ENCODE measurements at places on chromosomes 5 and 9. TPM values are rescaled to one million over a fixed set of nuclear protein-coding genes. Genes with fewer than 3 reads are reported as not detected.

DNA sequence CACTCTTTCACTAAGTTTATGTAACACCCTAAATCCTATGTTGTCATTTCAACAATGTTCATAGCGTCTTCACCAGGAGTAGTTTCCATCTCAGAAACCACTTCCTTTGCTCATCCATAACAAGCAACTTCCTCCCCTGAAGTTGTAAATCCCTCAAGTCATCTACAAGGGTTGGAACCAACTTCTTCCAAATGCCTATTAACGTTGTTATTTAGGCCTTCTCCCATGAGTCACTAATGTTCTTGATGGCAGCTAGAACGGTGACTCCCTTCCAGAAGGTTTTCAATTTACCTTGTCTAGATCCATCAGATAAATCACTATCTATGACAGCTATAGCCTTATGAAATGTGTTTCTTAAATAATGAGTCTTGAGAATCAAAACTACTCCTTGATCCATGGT, 73.3 kb upstream of the TARS1 start:
- H3K27me3 ChIP-seq, result no peaks in the 10 kb centered on the region
- no peak for DNase-seq
- H3K4me3 ChIP-seq, result no peak overlapping the region
- H3K36me3 ChIP-seq, result no peaks in the 10 kb centered on the region

- DNase-seq, result no peak
- H3K27ac ChIP-seq, result no peak overlapping the region
- no peaks in the 10 kb centered on the region for H3K4me1 ChIP-seq
- H3K27me3 ChIP-seq, result no peaks in the 10 kb centered on the region
- H3K36me3 ChIP-seq, result no peaks in the 10 kb centered on the region
- H3K4me3 ChIP-seq, result no peak overlapping the region
Measured at GRCh38 chr9:82757924-82758323, 305.0 kb downstream of the RASEF start.

ANKRD18B gene
- 21.6 TPM for total RNA-seq

ABLIM3 gene
- total RNA-seq, result 11.7 TPM

GRCh38 chr5:109003928-109004327, 256.2 kb downstream of the FER start:
- H3K4me1 ChIP-seq, result no peaks in the 10 kb centered on the region
- no peaks in the 10 kb centered on the region for H3K27me3 ChIP-seq
- H3K4me3 ChIP-seq, result no peak overlapping the region
- H3K36me3 ChIP-seq, result no peaks in the 10 kb centered on the region
- H3K27ac ChIP-seq, result no peak overlapping the region

DNA sequence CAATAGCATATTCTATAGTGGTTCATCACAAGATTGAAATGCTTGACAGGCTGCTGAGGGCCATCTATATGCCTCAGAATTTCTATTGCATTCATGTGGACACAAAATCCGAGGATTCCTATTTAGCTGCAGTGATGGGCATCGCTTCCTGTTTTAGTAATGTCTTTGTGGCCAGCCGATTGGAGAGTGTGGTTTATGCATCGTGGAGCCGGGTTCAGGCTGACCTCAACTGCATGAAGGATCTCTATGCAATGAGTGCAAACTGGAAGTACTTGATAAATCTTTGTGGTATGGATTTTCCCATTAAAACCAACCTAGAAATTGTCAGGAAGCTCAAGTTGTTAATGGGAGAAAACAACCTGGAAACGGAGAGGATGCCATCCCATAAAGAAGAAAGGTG, 43.8 kb downstream of the GCNT1 start:
- no peaks in the 10 kb centered on the region for H3K4me1 ChIP-seq
- no peaks in the 10 kb centered on the region for H3K27me3 ChIP-seq
- H3K36me3 ChIP-seq, result no peaks in the 10 kb centered on the region
- no peak overlapping the region for H3K27ac ChIP-seq
- no peak for DNase-seq

All from prostate gland (tissue), 2 donors.